Fibroblast of the conjunctiva (primary cell): ENCODE measurements at places on chromosomes 5 and 9.
A peak's percentile ranks its signal among the peaks of the same experiment; 100 is the strongest.

DNA sequence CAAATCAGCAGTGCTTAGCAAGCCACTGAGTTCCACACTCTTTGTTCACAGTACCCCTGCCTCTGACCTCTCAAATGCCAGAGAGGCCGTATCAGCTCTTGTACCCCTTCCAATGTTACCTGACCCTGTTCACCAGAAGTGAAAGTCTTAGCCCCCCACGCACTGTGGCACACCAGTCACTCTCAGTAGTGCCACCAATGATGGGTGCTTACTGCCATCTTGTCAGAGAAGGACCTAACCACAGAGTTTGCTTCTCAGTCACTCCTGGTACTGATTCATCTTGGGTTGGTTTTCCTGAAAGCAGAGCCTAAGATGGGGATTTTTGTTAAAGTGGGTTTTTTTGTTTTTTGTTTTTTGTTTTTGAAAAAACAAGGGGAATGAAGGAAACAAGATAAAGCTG lies 28.8 kb upstream of the PANK3 start:
- no peak for DNase-seq

DNA sequence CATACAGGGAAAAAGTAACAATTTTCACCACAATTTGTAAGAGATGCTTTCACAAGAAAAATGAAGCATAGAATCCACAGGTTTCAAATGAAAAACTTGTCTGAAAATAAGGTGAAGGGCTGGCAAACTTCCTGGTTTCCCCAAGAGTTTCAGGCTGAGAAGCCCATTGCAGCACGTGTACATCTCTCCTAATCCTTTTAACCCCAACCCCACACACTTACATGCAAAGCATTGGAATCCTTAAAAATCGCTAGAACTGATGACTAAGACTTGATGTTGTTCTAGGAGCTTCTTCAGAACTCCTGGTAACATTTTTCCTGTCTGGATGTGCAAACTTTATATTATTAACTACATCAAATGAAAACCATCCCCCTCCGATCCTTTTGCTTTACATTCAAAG lies 317.8 kb upstream of the RGMB start:
- peak; percentile 83 for DNase-seq

DNA sequence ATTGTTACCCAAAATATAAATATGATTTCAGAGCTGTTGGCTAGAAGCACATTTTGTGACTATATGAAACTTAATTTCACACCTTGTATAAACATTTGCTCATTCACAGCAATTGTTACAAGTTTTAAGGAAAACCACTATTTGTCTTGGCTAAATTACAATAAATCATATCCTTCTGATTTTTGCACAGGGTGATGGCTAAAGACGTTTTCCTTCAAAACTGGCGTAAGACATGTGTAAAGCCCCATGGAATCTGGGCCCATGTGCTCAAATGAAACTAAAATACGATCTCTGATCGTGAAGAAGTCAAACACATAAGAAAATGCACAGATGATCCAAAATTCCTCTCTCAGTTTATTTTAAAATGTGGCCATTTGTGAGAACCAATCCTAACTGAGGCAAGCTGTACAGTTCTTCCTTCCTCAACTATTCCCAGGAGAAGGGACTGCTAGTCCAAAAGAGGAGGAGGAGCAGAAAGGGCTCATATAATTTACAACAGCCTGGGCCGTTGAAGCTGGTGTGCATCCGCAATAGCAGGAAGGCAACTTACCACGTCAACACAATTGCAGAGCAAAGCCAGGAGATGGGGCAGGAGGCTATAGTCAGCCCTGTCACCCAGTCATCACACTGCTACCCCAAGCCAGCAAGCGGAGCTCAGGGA lies 98.4 kb downstream of the MED27 start:
- DNase-seq: no peak

GRCh38 chr9:114574438-114574837 lies 13.1 kb upstream of the ATP6V1G1 start:
- DNase-seq: no peak

- no peak for DNase-seq
These were observed 16.4 kb downstream of the ITK start for GRCh38 chr5:157197086-157197485.

- no peak for DNase-seq
These were observed 3.2 kb upstream of the NR4A3 start for GRCh38 chr9:99818500-99818899.

DNA sequence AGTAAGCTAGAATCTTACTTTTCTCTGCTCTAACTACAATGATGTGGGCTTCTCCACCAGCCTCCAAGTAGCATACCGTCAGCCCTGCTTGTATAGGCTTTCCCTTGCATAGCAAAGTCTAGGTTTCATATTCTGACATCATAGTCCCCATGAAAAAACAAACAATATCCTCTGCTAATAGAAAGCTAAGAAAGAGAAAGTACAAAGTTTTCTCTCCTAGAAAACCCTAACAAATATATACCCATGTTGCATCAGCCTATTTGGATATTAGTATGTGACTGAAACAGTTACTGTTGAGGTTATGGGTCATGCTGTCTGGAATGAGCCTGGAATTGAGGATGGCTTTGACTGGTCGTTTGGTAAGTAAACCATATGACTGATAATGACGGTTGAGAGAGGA lies 1696.0 kb downstream of the MAT2B start:
- DNase-seq: no peak

DNA sequence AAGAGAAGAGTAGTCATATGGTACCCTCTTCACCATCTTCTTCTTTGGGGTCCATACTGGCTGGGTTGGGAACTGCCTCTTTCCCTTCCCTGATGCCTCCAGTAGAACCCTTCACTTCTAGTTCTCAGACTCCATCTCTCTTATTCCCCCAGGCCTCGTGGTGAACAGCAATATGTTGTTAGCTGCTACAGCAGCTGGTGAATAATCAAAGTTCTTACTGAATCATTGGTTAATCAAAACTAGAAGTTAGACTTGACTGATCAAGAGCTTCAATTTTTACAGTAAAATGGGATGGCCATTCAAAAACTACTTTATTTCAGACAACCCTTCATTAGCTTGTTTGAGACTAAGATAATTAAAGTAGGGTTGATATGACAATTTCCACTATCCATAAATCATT lies 190.9 kb upstream of the GNA14 start:
- no peak for DNase-seq

DNA sequence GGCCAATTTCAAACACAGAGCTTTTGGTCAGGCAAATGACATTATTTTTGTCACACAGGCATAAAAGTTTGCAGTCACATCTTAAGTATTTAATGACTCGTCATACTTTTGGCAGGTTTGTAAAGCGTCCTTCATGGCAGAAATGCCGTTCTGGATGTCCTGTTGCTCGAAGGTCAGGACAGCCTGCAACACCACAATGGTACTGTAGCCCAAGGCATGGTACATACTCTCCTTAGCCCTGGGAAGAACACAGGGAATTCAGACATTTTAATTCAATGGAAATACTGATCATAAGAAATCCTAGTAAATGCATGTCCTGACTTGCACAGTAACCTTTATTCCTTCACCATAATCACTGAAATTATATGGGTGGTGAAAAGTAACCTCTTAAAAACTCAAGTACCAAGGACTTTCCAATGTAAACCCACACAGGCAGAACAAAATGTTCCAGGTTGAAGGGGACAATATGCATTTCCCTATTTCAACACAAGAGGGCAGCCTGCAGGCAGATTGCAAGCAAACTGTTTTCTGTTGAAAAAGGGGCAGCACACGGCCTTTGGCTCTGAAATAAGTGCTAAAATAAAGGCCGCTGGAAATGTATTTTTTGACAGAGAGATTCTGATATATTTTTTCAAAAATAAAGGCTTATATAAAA lies 95.7 kb downstream of the TTC39B start:
- peak; percentile 67 for DNase-seq
